ENCODE measurements at places on chromosomes 1 and 21. TPM values are rescaled to one million over a fixed set of nuclear protein-coding genes. Genes with fewer than 3 reads are reported as not detected.

KRTAP21-2 gene
- total RNA-seq = not detected

CATSPERE gene
- total RNA-seq = not detected

CNKSR1 gene
- 16.8 TPM for total RNA-seq

CELSR2 gene
- 41.3 TPM for total RNA-seq

SNX7 gene
- 22.2 TPM for total RNA-seq

BNIPL gene
- total RNA-seq = 30.5 TPM

All from airway epithelial cell (primary cell).